ENCODE measurements at places on chromosomes 5 and 9. TPM values are rescaled to one million over a fixed set of nuclear protein-coding genes. Genes with fewer than 3 reads are reported as not detected.

The FABP6 gene
- not detected for total RNA-seq

The TAL2 gene
- total RNA-seq: not detected

The CNTNAP3B gene
- not detected for total RNA-seq

The KCNT1 gene
- total RNA-seq: not detected

The TPD52L3 gene
- total RNA-seq: not detected

The CDKN2B gene
- not detected for total RNA-seq

The CD274 gene
- total RNA-seq: 24.6 TPM

The LMAN2 gene
- total RNA-seq: 91.5 TPM

The PCDHGB5 gene
- 0.26 TPM for total RNA-seq

The NPR3 gene
- total RNA-seq: not detected

The BHMT2 gene
- total RNA-seq: not detected

The NMRK1 gene
- 9.0 TPM for total RNA-seq

The MSMP gene
- 0.94 TPM for total RNA-seq

The MSX2 gene
- not detected for total RNA-seq

The RNF183 gene
- total RNA-seq: not detected

The FOXD4 gene
- 0.16 TPM for total RNA-seq

The LMBRD2 gene
- total RNA-seq: 9.3 TPM

The GABRA6 gene
- total RNA-seq: not detected

The SPINK5 gene
- total RNA-seq: not detected

The MROH2B gene
- not detected for total RNA-seq

The ZNF454 gene
- total RNA-seq: not detected

The PCDHGB6 gene
- not detected for total RNA-seq

The PRLR gene
- total RNA-seq: not detected

The SLC25A2 gene
- 0.21 TPM for total RNA-seq

The FKTN gene
- total RNA-seq: 20.7 TPM

The PCDHB4 gene
- total RNA-seq: not detected

The C9orf153 gene
- 0.38 TPM for total RNA-seq

The IRX1 gene
- not detected for total RNA-seq

The ADRA1B gene
- not detected for total RNA-seq

The C7 gene
- not detected for total RNA-seq

The EDIL3 gene
- not detected for total RNA-seq

The C6 gene
- not detected for total RNA-seq

The ANKRD20A1 gene
- total RNA-seq: 0.10 TPM

The USP20 gene
- 51.1 TPM for total RNA-seq

The FOXD4L3 gene
- total RNA-seq: 0.14 TPM

The MTX3 gene
- 16.2 TPM for total RNA-seq

The TSSK1B gene
- total RNA-seq: not detected

The UNC5A gene
- total RNA-seq: not detected

The FOXD4L6 gene
- total RNA-seq: not detected

The CCL27 gene
- total RNA-seq: 0.82 TPM

The SLCO6A1 gene
- not detected for total RNA-seq

The SLIT3 gene
- 0.20 TPM for total RNA-seq

The HRCT1 gene
- total RNA-seq: not detected
